ENCODE measurements at places on chromosomes 16 and 17.

DNA sequence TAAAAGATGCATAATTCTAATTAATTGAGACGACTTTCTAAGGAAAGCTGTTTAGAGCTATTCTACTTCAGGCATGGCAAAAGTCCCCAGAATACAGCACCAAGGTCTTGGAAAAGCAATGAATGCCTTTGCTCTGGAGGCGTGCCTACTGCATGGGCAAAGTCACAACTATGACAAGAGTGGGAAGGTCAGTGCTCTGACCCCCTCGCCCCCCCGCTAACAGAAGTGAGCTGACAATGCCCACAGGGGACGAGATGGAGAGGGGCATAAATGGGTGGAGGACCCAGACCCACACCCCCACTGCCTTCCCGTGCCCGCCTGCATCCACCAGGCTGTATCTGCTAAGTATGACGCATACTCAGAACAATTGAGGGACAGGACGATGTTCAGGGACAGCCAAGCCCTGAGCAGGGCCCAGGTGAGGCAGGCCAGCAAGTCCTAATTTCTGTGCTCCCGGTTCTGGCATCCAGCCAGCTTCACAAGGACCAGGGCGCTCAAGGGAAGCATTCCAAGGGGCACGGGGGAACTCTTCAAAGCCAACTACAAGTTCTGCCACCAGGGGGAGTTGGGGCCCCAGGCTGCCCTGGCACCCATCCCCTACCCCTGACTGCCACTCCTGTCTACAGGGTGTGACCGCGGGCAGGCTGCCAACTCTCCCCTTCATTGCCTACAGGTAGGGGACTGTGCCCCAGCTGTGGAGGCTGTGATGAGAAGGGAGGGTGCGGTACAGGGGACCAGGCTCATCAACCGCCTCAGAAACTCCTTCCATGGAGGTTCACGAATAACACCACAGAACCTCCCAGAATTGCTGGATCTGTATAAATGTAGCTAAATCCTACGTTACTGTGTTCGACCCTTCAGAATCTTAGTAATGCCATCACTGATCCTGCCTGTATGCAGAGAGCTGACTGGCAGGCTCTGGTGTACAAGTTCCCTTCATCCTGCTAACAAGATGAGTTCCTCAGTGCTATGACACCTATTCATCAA is 20.8 kb downstream of the NPRL3 start:
- DNase-seq: no peak

- DNase-seq: no peak
These were observed 46.8 kb downstream of the PLXDC1 start for GRCh38 chr17:39104657-39105056.

- DNase-seq: no peak
These were observed 17.1 kb downstream of the CACNA1H start for GRCh38 chr16:1170076-1170418.

DNA sequence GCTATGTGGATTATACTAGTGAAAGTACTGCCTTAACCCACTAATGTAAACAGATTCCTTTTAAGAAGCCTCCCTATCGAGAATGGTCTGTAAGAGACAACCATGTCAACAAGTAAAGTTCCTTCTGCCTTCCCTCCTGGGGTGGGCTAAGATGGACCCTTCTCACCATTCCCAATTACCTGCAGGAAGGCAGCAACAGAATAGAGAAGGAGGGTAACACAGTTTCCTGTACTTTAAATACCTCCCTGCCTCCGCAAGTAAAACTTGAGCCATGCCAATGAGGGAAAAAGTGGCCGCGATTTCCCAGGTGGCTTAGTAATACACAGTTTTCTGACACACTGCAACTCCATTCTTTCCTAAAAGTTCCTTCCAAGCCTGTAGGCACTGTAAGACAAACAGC is 45.2 kb downstream of the TOX3 start:
- DNase-seq: no peak

- DNase-seq: no peak
These were observed 13.2 kb downstream of the RAI1 start for GRCh38 chr17:17694169-17695081.

DNA sequence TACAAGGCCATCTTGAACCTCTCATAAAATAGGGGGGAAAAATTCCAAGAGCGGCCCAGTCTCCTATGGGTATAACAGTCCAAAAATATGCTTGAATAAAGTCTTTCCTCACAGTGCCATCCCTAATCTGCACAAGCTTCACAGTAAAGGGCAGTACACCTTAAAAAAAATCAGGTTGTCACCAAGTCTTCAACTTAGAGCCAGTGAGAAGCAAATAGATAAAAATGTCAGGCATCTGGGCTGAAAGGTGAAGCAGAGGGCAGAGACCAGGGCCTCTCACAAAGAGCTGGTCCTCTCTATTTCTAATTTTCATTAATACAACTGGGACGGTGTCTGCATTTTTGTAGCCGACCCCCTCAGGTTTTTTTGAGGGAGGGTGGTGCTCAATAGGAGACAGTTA is 82.9 kb downstream of the SSH2 start:
- DNase-seq: no peak

DNA sequence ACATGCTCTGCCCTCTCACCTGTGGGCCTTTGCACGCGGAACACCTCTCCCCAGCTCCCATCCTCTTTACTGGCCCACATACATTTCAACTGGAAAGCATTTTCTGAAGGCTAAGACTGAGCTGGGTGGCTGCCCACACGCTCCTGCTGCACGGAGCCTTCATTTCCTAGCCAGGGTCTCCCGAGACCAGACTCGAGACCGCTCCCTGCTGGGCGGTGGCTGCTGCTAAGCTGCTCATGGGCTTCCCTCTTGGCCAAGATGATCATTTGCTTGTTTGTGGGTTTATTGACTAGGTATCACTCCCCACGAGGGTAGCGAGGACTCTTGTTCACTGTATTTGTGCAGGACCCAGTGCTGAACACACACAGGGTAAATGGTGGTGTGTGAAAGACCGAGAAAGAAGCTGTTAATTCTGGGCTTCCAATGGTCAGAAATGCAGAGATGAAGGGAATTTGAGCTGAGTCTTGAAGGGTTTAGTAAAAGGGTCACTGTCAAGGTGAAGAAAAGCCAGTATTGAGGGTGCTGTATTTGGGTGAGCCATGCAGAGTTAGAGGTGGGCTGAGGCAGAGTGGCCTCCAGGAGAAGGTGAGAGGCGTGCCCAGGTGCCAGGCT is 907 bp downstream of the TRAPPC2L start:
- no peak for DNase-seq

DNA sequence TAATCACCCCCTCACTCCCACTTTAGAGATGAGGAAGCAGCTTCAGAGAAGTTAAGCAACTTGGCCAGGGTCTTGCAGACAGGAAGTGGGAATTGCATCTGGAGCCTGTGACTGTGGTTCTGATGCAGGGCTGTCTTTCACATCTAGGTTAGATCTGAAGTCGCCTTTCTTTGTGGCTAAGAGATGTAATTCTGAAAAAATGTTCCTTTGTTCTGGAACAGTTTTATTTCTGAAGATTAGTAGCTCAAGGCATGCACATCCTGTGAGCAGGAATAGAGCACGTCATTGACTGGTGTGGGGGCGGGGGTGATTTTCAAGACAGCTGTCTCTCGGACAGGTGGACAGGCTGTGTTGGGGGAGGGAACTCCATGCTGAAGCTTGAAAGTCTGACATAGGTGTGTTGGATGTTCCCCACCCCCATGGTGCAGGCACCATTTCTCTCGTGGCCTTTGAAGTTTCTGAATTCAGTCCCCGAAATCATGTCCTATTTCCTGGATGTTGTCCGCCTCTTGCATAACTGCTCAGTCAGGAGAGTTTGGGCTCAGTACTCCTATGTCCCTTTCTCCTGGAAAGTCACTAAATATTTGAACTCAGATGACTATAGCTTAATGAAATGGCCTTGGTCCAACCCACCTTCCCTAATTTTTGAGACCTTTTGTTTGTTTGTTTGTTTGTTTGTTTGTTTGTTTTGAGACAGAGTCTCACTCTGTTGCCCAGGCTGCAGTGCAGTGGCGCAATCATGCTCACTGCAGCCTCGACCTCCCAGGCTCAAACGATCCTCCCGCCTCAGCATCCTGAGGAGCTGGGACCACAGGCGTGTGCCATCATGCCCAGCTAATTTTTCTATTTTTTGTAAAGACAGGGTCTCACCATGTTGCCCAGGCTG is 21.0 kb upstream of the HERPUD1 start:
- no peak for DNase-seq

GRCh38 chr17:11331547-11332513 is 90.8 kb downstream of the SHISA6 start:
- no peak for DNase-seq

DNA sequence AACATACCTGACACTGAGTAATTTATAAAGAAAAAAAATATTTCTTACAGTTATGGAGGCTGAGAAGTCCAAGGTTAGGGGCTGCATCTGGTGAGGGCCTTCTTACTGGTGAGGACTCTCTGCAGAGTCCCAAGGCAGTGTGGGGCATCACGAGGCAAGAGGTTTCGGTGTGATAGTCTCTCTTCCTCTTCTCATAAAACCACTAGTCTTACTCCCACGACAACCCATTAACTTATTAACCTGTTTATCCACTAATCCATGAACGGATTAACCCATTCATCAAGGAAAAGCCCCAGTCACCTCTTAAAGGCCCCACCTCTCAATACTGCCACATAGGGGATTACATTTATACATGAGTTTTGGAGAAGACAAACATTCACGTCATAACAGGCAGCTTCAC is 20.1 kb downstream of the CIITA start:
- no peak for DNase-seq

DNA sequence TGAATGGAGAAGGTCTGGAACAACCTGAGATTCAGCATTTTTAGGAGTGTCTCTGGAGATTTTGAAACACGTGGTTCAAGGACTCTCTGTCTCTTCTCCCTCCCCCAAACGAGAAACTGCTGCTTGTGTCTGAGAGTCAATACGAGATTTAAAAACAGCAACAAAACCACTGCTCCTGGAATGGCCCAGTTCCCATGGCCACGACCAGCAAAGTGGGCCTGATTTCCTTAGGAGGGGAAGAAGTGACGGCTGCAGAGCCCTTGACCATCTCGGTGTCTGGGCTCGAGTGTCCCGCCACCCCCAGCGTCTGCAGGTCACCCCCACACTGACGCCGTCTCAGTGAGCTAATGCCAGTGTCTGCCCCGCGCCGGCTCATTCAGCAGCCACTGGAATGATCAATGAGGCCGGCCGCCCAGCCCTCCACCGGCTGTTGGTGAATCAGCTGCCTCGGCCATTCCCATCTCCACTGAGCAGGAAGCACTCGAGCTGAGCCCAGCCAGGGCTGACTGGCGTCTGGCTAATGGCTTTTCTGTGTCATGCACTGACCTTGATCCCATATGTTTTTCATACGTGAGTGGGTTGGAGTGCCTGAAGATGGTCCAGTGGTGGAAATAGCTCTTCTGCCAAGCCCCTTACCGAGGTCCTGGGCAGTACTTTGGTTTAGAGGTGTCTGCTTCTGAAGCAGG is 151.8 kb downstream of the PITPNC1 start:
- no peak for DNase-seq

- DNase-seq: no peak
These were observed 6.9 kb downstream of the IFT20 start for GRCh38 chr17:28328325-28328724.

DNA sequence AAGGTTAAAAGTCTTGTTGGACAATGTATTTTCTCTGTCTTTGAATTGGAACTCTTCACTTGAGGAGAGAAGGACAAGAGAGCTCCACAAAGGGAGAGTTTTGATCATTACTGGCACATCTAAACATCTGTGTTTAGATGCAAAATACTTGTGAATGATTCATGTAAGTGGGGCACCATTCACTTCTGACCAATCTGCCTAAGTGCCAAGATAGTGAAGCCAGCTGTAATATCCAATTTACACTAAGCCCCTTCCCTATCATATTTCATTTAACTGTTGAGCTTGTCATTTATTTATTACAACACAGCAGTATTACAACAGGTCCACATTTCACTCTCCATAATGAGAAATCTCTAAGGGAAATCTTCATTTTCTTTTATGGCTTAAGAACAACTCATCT is 832.3 kb upstream of the GOT2 start:
- no peak for DNase-seq

GRCh38 chr17:17853811-17854447 is 17.1 kb upstream of the SREBF1 start:
- no peak for DNase-seq

- no peak for DNase-seq
These were observed 15.9 kb upstream of the ARHGAP17 start for GRCh38 chr16:25031132-25031440.

- no peak for DNase-seq
These were observed 20.5 kb downstream of the SRCIN1 start for GRCh38 chr17:38585056-38585917.

DNA sequence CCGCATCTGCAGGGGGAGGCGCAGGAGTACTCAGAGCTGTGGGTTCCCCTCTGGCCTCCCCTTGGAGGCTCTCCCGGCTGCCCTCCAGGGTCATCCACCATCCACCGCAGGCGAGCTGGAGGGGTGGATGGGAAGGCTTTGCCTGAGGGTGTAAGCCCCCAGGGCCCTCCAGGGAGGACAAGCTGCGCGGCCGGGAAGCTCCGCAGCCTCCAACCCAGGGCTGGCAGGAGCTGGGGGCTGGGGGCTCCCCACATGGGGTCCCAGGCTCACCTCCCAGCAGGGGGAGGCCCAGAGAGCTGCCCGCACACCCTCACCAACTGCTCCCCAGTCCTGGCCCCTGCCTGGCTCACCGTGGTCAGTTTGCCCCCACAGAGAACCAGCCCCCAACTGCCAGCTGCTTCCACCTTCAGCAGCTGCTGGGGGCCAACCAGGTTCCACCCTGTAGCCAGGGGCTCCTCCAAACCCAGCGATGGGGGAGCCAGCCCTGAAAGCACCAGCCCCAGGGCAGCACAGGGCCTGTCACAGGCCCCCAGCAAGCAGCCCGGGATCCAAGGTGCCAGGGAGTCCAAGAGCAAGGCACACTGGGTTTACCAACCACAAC is 19.8 kb upstream of the CHMP6 start:
- no peak for DNase-seq

- no peak for DNase-seq
These were observed 4.5 kb upstream of the CA4 start for GRCh38 chr17:60145006-60145935.

DNA sequence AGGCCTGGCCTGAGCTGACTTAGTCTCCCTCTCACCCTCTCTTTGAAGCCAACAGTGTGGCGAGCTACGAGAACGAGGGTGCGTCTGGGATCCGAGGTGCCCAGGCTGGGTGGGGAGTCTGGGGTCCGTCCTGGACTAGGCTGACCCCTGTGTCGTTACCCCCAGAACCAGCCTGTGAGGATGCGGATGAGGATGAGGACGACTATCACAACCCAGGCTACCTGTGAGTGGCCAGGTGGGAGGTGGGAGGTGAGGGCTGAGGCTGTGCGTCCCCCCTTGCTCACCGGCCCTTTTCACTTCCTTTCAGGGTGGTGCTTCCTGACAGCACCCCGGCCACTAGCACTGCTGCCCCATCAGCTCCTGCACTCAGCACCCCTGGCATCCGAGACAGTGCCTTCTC is 1.6 kb downstream of the LAT start:
- no peak for DNase-seq

- no peak for DNase-seq
These were observed 12.1 kb downstream of the DNAJC7 start for GRCh38 chr17:42005166-42005565.

GRCh38 chr16:9378876-9379275 is 287.4 kb downstream of the HAPSTR1 start:
- DNase-seq: no peak

- DNase-seq: no peak
These were observed 20.6 kb upstream of the ARHGAP17 start for GRCh38 chr16:25035494-25036405.

- no peak for DNase-seq
These were observed 53.1 kb upstream of the TANGO6 start for GRCh38 chr16:68790130-68790761.
